ENCODE measurements at places on chromosomes 7 and 10.

DNA sequence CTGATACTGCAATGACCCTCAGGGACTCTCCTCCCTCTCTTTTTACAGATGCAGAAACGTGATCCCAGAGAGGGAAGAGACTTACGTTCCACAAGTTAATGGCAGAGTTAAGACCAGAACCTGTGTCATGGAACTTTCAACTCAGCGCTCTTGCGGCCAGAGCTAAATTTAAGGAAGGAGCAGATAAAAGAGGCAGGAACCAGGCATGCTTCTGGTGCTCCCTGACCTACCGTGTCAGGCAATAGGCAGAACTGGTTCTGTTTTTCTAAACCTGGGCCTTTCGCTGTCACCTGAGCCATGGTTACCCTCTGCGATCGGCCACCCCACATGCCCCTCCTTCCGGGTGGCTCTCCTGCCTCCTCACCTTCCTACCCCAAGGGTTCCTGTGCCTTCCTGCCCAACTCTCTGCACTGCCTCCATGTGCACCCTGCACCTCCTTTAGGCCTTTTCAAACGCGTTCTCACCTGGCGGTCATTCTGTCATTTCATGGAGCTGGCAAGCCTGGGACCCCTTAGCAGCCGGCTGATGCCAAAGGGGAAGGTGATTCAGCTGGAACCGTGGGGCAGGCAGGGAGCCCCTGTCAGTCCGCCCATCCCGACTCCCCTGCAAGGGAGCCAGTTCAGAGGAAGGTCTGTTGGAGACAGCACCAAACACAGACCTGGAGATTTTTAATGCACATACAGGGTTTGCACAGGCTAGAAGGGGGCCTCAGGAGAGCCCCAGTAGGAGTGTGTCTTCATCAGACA is 7.7 kb upstream of the GBX1 start:
- no peak for DNase-seq

- DNase-seq: peak; percentile 53
Measured at GRCh38 chr10:110425684-110426293, 71.9 kb upstream of the DUSP5 start.

GRCh38 chr7:5692112-5692844 is 89.2 kb downstream of the RNF216 start:
- DNase-seq: no peak

- no peak for DNase-seq
Measured at GRCh38 chr7:53993224-53993623, 549.0 kb upstream of the VSTM2A start.

GRCh38 chr7:90972906-90973550 is 291.2 kb upstream of the FZD1 start:
- no peak for DNase-seq

DNA sequence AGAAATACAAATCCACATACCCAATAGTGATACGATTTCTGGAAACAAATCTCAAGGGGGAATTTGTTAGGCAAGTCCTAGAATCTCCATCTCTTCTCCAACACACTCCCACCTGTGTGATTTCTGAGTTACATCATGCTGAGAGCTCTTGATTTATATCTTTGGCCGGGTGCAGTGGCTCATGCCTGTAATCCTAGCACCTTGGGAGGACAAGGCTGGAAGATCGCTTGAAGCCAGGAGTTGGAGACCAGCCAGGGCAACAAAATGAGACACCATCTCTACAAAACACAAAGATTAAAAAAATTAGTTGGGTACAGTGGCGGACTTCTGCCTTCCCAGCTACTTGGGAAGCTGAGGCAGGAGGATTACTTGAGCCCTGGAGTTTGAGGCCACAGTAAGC is 1.5 kb upstream of the MTPN start:
- no peak for DNase-seq

DNA sequence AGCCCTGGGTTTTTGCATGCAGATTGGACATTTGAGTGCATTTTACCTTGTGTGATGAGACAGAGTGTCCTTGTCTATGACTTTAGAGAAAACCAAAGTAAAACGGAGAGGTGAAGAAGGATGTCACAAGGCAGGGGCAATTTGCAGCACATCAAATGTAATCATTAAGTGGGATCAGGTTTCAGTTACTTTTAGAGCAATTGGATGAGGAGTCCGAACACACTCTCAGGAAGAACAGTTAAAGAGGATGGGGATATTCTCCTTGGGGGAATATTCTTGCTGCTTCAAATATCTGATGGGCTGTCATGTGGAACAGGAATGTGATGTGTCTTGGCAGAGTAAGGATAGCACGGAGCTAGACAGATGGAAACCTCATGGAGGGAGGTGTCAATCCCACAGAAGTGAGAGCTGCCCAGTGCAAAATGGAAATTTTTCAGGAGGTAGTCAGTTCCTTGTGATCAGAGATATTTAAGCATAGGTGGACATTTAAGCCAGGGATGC is 757 bp downstream of the RAB19 start:
- DNase-seq: no peak

GRCh38 chr10:80561950-80562349 is 24.2 kb downstream of the SH2D4B start:
- no peak for DNase-seq

DNA sequence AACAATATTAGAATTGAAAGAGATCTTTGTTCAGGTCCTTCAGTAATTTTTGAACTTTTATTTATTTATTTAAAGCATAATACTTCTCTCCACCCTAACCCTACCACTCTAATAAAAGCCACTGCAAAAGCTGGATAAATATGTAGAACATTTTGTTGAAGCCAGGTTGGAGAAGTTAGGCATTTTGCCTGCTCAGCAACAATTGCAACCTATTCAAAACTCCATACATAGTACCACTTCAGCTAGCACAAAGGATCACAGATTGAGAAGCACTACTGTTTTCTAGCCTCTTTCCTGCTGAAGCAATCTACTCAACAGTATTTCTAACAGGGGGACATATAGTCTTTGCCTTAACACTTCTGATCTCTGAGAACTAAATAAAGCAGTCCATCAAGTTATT is 25.0 kb downstream of the RUNDC3B start:
- DNase-seq: no peak

DNA sequence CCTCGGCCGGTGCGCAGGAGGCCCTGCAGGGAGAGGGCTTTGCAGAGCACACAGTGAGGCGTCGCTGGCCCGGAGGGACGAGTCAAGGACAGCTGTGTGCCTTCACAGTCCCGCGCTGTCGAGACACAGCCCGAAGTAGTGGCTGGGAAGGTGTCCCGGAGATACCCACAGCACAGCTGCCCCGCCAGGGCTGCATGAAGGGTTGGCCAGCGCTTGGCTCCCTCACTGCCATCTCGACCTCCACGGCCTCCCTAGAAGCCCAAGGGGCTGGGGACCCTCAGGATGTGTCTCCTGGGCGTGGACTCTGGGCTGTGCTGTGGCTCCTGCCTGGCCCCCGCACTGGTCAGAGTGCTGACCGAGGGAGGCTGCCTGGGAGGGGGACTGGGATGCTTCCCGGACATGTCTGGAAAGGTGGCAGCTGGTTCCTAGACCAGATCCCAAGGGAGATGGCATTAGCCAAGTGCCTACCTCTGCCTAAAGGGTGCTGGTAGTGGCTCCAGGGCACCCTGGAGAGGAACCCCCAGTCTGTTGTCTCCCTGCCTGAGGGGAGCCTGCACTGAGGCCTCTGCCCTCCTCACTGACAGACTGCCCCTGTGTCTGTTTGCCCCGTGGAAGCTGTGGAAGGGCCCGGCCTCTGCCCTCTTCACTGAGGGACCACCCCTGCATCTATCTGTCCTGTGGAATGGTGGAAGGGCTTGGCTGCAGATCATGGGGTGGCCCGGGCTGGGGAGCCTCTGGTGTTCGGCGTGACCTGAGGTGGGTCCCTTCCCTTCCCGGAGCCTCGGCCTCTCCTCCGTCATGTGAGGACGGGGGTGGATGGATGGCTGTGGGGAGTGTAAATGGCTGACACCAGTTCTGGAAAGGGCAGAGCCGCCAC is 5.8 kb downstream of the ELFN1 start:
- no peak for DNase-seq

- no peak for DNase-seq
Measured at GRCh38 chr10:21083861-21084260, 186.8 kb upstream of the NEBL start.

GRCh38 chr10:14150526-14150925 is 180.2 kb downstream of the FRMD4A start:
- no peak for DNase-seq

DNA sequence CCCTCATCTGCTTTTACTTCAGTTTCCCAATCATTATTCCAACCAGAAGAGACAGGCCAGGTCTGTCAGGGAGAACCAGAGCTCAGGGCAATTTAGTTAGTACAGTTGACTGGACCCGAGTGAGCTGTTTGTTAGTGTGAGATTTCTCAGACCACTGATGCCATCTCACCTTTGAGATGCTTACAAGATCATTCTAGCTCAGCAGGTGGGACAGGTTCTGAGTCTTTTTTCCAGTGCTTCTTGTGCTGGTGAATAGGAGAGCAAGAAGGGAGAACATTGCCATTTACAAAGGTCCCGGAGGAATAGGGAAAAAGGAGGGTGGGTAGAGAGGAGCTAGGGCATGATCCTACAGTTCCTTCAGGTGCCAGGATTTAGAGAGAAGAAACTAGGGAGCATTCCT is 112.4 kb upstream of the IFRD1 start:
- DNase-seq: no peak

DNA sequence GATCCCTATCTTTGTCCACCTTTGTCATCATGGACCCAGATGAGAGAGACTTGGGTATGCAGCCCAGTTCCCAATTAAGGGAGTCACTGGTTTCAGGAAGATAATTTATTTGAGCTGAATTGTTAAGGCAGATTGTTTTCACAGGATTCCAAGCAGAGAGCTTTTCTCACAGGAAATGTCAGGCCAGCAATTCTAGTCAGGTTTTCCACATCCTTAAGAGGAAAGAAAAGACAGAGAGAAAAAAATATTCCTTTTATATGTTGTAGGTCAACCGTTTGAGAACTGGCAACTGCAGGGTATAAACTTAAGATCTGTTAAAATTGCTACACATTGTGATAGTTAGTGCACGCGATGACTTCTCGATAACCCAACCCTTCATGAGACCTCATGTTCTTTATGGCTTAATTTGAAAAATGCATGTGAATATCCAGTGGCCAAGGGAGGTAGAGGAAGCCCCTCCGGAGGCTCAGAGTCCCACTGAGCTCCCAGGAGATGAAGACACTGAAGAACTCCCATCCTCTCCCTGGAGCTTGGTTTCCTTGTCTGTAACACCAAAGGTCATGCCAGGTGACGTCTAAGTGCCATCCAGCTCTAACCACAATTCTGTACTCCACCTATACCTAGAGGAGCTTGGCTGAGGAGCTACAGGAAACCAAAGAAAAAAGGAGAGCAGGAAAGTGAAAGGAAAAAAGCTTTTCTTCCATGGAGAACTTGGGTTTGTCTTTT is 45.6 kb downstream of the MINDY4 start:
- no peak for DNase-seq

DNA sequence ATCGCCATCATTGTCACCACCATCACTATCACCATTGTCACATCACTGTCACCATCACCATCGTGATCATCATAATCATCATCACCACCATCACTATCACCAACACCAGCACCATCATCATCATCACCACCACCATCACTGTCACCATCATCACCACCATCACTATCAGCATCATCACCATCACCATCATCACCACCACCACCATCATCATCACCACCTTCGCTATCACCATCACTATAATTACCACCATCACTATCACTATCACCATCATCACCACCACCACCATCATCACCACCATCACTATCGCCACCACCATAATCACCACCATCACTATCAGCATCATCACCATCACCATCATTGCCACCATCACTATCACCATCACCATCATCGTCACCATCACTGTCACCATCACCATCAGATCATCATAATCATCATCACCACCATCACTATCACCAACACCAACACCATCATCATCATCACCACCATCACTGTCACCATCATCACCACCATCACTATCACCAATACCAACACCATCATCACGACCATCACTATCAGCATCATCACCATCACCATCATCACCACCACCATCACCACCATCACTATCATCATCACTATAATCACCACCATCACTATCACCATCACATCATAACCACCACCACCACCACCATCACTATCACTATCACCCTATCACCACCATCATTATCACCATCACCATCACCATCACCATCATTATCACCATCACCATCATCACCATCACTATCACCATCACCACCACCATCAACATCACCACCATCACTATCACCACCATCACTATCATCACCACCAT is 6.0 kb upstream of the GNA12 start:
- DNase-seq: no peak

- no peak for DNase-seq
Measured at GRCh38 chr7:82247814-82248433, 195.7 kb downstream of the CACNA2D1 start.

- no peak for DNase-seq
Measured at GRCh38 chr7:144487901-144488300, 84.4 kb upstream of the NOBOX start.

DNA sequence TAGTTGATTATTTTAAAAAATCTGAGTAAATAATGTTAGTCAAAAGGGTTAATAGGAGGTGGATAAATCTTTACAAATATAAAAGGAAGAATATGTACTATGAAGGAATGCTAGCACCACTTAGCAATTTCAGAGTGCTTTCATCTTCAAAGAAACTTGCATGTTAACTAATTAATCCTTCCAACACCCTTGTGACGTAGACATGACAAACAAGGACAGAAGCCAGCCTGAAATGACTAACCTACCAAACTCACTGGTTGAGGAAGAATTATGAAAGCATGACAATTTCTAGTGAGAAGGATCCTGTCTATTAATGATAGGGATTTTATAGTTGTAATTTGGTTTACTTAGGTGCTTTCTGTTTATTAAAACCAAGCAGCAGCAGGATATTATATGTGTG is 468.0 kb upstream of the FZD8 start:
- no peak for DNase-seq

DNA sequence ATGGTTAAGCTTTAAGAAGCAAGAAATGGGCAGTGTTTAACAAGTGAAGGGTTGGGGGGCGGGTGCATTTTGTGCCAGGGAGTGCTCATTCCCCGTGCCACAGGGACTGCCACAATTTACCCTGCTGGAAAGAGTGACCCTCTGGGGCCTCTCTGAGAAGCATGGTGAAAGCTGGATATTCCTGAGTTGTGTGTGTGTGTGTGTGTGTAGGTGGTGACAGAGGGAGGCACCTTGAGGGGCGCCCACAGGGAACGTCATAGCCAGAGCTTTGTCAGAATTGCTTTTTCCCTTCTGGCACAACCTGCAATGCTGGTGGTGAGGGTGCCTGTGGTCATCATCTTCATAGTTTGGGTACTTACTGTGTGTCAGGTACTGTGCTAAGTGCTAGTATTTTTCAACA is 2.5 kb upstream of the WDR86 start:
- DNase-seq: no peak

DNA sequence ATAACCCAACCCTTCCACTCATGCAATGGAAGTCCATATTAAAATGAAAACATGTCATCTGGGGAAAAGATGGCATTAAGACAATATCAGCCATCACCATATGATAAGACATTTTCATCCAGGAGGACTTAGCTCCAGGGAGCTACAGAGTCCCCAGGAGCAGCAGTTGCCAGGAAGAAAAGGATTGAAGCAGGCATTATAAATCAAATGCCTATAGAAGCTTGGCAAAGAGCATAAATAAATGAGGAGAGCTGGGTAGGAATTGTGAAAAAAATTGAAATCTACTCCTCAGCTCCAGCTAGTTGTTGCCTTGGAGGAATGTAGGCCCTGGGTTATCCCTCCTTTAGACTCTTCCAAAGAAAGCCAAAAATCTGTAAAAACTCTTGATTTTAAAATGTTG is 42.5 kb downstream of the FAM13C start:
- DNase-seq: no peak
